ENCODE measurements at places on chromosomes 13 and 19.

GRCh38 chr19:633786-634639 lies 676 bp upstream of the POLRMT start:
- peak; percentile 68 for DNase-seq

- no peak for DNase-seq
These were observed 35.3 kb downstream of the SOX1 start for GRCh38 chr13:112102243-112102642.

DNA sequence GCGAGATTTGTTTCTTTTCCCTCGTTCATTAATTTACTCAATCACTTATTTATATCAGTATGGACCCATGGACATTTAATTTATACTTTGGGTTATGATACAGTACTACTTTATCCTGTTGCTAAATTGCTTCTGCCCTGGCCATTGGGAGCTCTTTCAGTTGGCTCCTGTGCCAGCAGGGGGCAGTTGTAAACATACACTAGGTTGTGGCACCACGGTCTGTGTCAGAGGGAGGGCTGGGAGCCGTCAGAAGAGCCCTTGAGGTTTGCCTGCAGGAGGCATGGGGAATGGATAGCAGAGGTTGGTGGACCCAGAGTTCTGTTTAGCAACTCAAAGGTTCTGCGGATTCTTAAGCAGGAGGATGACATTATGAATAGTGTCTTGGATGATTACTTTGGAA lies 94.3 kb downstream of the ERCC5 start:
- DNase-seq: no peak

GRCh38 chr13:34675626-34676025 lies 266.4 kb upstream of the NBEA start:
- DNase-seq: no peak

GRCh38 chr19:37763488-37763887 lies 15.9 kb downstream of the ZNF573 start:
- peak; percentile 26 for DNase-seq

Measured in trophoblast cell (in vitro differentiated cells and primary cell).